ENCODE measurements at places on chromosomes 11 and 22.

- DNase-seq, result no peak
Observed at GRCh38 chr11:61356706-61357105, 5.0 kb downstream of the CYB561A3 start.

DNA sequence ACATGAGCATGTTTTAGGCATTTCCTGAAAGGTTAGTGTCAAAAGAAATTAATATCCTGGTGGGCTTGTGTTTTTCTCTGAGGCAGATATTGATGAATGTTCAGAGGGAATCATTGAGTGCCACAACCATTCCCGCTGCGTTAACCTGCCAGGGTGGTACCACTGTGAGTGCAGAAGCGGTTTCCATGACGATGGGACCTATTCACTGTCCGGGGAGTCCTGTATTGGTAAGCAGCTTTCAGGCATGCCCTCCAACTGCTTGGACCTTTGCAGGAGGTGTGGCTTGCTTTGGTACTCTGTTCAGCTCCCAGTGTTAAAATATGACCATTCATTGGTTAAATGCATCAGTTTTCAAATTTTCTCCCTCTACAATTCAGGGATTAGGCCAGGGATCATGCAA, 658.6 kb upstream of the ANO5 start:
- DNase-seq, result no peak

DNA sequence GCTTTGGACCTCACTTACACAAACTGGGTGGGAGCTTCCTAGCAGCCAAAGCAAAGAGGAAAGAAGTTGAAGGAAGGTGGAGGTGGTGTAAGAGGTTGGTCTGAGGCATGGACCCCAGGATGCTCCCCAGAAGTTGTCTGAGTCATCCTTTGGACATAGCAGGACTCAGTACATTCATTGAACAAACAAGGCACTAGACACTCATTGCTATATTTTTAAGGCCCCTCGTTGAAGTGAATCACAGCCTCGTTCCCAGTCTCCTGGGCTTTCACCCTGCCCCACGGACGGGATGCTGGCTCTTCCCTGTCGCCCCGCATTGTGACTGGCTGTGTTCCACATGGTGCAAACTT, 95.9 kb upstream of the FGF3 start:
- DNase-seq, result no peak

- no peak for DNase-seq
Observed at GRCh38 chr11:1513326-1514296, 27.0 kb upstream of the MOB2 start.

DNA sequence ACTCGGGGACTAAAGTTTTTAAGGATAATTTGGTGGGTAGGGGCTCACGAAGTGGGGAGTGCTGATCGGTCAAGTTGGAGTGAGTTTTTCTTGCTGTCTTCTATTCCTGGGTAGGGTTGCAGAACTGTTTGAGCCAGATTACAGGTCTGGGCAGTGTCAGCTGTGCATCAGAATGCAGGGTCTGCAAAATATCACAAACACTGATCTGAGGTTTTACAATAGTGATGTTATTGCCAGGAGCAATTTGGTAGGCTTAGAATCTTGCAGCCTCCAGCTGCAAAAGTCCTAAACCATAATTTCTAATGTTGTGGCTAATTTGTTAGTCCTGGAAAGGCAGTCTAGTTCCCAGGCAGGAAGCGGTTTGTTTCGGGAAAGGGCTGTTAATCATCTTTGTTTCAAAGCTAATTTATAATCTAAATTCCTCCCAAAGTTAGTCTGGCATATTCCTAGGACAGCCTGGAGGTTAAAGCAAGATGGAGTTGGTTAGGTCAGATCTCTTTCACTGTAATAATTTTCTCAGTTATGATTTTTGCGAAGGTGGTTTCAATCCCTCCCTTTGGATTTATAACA, 39.7 kb upstream of the CALCA start:
- DNase-seq, result no peak
